ENCODE measurements at places on chromosomes 3 and 15.

DNA sequence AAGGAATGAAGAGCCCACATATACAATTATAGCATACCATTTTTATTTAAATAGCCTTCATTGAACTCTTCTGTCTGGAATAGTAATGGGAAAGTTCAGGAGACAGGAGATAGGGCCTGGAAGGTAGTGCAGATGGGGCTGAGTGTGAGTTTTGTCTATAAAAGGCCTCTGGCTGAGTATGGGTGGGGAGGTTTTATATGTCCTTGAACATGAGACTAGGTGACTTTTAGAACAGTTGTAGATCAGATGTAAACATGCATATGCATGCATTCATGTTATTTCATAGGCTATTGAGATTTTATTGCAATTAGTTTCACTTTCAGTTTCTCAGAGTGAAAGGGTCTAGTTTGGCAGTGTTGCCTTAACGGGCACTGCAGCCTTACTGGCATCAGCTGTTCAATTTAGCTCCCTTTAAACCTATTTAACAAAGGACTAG, 27.1 kb downstream of the CGGBP1 start:
- peak; percentile 8 for DNase-seq

- DNase-seq, result no peak
These were observed 185.2 kb downstream of the CPNE4 start for GRCh38 chr3:131849616-131850015.

DNA sequence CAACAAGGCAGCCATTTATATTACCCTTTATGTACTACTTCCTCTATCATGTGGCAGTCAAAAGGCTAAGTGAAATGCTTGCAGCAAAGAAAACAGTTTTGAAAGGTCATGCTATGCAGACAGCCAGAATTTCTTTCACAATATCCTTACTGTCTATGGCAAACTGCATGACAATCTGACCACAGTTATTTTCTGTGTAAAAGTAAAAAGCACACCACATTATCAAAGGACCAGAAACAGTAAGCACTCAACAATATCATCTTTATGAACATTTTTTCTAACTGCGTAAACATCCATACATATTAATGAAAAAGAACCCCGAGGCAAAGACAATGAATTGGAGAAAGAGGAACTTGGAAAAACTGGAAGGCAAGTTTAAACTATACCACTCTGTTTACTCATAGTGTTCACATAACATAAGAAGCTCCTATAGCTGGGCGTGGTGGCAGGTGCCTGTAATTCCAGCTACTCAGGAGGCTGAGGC, 47.9 kb downstream of the PIK3CB start:
- DNase-seq, result no peak

DNA sequence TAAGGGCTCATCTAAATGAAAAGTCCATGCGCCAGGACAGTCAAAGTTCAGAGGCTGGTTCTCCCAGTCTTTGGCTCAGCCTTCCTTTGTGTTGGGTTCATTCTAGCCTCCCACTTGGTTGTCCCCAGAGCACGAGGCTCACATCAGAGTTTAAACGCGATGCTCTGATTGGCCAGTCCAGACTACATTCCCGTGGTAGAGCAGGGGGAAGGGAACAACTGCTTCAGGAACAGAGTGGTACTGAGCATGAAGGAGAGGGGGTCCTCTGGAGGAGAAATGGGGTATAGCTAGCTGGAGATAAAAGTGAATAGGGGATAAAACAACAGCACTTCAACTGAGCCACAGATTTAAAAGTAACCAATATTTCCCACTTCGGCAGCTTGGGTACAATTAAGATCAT, 32.2 kb downstream of the ANAPC13 start:
- DNase-seq, result no peak

GRCh38 chr3:69085833-69086722, 1.3 kb downstream of the ARL6IP5 start:
- no peak for DNase-seq

DNA sequence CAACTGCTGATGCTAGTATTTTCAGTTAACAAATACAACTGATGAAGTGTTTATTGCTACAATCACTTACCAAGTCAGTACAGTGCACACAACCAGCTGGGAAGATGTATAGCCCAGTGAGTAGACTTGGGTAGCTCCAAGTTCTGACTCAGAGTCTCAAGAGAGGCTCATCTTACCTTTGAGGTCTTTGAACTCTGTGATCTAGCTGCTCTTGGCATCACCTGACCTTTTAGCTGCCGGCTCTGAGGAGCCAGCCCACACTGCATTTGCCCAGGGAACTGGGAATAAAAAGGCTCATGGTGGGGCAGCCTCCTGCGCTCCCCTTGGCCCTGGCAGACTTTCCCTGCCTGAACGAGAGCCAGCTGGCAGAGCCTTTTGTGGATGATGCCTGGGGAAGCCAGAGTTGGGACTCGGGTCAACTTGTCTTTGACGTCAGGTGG, 82.6 kb downstream of the CEMIP start:
- DNase-seq, result no peak

GRCh38 chr15:29699791-29700190, 122.5 kb downstream of the TJP1 start:
- no peak for DNase-seq
